ENCODE measurements at places on chromosomes 7 and 10.

DNA sequence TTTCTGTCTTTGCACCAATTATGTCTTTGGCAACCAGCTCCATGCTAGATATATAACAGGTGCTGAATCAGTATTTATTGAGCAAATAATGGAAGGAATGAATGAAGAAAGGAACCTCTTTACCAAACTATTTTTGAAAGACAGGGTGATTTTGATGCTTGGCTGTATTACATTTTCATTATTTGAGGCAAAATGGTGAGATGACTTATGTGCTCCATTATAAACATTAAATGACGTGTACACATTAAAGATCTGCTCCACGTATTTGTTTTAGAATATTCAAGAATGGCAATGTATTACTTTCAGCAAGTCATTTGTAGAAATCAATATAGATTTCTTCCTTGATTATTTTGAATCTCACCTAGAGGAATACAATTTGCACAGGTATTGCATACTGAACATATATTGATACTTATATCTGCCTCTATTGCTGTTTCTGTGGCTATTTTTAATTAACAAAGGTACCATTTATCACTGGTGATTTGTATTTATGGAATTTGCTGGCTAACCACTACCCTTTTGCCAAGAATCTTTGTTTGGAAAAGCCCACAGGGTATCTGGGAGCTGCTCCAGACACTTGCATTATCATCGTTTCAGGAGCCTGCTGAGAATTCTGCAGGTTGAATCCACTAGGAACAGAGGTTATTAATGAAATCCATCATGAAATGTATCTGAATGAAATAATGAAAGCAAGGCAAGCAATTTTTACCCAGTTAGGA, 92.2 kb downstream of the SEMA3C start:
- no peak for DNase-seq

DNA sequence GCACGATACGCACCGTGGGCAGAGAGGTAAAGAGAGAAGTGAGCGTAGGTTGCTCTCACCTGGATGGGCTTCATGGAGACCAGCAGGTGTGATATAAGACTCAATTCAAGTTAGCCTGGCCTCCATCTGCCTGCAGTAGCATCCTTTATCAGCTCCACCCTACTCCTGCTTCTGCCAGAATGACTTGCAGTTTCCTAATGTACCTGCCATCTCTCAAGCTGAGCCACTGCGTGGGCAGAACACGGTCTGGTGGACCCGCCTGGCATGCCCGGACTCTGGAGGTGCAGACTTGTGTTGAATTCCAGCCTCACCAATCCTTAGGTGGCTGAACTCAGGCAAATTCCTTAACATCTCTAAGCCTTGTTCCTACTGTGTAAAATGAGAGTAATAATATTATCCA, 64.3 kb downstream of the STEAP1B start:
- DNase-seq = no peak

DNA sequence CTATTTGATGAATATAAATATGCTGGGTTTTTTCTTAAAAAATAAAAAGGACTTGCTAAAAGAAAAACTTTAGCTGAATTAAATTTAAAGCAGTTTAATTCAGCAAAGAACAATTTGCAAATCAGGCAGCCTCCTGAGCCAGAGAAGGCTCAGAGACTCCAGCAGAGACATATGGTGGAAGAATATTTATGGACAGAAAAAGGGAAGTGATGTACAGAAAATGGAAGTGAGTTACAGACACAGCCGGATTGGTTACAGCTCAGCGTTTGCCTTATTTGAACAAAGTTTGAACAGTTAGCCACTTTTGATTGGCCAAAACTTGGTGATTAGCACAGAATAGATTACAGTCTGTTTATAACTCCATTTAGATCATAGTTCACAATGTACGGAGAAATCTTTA, 110.3 kb downstream of the GAD2 start:
- no peak for DNase-seq

DNA sequence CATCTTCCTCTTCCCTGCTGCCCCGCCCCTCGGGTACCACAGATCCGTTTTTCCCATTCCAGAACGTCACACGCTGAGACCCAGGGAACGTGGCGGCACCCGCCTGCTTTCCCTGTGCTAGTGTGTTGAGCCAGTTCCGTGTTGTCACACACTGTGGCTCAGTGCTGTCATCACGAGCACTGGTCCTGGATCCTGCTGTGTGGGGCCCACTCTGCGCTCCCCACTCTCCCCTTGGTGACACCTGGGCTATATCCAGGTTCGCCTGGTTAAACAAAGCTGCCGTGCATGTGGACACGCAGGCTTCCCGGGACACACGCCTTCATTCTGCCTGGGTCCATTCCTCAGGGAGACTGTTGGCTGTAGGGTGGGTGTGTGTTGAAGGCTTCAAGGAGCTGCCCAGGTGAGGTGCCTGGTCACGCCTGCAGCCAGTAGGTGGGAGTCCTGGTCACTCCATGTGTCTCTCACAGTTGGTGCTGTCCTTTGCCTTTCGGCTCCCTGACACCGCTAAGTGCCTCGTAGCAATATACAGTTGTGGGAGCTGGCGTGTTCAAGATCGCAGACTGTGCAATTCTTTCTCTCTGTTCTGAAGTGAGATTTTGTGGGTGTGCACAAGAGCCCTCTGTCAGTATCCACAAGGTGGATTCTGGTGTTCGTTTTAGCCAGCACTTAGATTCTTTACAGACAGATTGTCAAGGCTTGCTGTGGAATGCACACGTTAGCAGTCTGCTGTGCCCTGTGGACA, 88.6 kb downstream of the INPP5A start:
- DNase-seq = no peak

GRCh38 chr10:53843736-53844362, 957.2 kb downstream of the PCDH15 start:
- DNase-seq = no peak

DNA sequence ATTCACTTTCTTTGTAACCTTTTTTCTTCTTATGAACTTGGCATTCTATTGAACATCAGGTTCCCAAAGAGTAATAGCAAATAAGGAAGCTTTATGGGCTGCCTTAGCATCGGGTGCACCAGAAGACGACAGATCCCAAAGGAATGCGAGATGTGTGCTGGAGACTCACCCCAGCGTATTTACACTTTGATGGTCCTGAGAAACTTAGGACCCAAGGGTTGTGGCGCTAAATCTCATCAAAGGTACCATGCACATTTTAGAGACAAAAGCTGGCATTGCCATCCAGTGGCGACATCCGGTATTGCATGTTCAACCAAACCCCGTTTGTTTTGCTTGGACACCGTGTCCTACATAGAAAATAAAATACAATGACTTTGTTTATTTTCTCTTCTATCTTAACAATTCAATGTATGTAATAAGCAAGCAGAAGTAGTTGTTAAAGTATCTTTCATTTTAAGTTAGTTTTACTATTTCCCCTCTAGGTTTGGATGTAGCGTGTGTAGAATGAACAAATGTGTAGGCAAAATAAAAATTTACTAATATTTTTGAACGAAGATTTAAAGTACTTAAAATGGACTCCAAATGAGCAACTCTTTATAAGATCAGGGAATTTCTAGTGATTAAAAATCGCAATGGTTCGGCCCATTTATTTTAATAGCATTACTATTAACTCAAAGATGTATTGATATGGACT, 1154.8 kb downstream of the GATA3 start:
- peak; percentile 74 for DNase-seq

- no peak for DNase-seq
Observed at GRCh38 chr10:49526619-49527018, 12.3 kb downstream of the ERCC6 start.

DNA sequence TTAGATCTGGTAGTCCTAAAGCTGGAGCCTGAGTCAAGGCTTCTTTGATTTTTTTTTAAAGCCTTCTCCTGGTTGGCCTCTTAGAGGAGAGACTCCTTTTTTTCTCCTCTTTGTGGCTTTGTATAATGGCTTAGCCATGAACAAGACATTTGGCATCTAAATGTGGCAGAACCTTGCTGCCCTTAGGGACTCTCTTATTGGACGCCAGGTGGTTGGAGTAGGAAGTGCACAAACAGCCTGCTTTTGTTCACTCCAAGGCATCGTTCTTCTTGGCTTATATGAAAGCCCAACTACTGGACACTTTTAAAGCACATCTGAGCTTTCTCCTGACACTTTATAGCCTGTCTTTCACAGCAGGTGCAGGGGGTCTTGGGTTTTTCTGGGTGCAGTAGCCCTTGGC, 25.0 kb downstream of the ZPBP start:
- peak; percentile 18 for DNase-seq
